Cerebellum (tissue), 4 donors: ENCODE measurements at places on chromosomes 2 and 18. TPM values are rescaled to one million over a fixed set of nuclear protein-coding genes. Genes with fewer than 3 reads are reported as not detected.
A peak's percentile ranks its signal among the peaks of the same experiment; 100 is the strongest.

DNA sequence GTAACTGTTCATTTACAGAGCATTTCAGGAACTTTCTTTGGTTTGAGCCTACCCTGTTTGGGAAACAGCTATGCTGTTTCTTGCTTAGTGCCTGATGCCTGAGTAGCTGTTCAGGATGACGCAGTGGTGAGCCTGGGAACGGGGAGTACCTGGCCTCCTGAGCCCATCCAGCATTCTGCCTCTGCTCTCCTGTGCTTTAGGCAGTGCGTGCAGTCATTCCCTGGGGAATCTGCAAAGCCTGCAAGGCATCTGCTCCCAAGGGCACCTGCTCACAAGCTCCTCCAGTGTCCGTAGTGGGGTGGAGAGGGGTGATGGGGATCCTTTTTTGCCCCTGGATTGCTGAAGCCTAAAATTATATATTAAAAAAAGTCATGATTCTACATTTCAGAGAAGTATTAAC is 68.8 kb downstream of the RAPGEF4 start:
- DNase-seq = no peak

DNA sequence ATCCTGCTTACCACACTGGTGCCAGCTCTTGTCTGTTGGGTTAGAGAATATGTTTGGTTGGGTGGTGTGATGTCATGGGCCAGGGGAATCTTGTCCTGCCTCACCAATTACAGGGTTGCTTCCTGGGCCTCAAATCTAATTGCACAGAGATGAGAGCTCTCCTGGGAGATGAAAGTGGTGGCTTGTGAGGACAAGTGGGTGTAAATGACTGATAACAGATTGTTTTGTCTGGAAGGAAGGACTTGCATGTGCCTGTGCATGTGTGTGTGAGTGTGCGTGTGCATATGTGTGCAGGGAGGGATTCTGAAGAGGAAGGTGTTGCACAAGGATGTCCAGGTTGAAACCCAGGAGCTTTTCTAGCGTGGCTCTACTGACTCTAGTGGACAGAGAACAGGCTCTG is 271.9 kb downstream of the LOXHD1 start:
- peak; percentile 28 for DNase-seq

DNA sequence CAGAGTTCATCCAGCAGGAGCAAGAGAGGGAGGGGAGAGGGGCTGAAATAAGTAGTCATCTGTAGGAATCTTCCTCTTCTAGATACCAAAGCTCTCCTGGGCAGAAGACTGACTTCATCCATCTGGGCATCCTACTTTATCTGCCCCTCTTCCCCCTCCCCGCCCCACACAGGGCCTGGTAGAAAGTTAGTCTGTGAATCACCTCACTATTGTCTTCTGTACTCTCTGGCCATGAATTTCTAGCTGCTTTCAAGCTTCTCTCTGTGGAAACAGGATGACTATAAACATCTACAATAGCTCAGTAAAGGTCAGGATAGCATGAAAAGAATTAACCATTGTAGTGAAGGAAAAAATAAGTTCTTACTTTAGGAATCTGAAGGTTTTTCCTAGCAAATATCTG is 47.7 kb upstream of the RNU4ATAC start:
- DNase-seq = no peak

The FBXO15 gene
- total RNA-seq = 9.3 TPM

DNA sequence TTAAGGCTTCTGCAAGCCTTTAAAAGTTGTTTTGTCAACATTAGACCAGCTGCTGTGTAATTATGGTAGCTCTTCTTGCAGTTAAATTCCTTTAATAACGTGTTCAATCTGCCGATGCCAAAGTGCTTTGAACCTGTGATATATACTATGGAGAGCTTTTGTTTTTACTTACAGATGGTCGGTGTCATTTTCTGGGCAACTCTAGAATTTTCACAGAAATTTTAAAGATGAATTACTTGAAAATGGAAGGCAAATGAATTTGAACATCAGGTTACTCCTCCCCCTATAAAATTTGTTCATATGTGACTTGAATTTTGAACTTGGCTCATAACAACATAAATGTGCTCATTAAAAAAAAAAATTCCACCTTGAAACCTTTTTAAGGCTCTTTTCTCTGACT is 23.0 kb downstream of the LYPD6 start:
- DNase-seq = no peak

The DNAH6 gene
- 9.5 TPM for total RNA-seq

The UGT1A8 gene
- total RNA-seq = not detected

- peak; percentile 26 for DNase-seq
Measured at GRCh38 chr2:172674034-172674967, 61.3 kb upstream of the RAPGEF4 start.

The ZNF385B gene
- 10.5 TPM for total RNA-seq

DNA sequence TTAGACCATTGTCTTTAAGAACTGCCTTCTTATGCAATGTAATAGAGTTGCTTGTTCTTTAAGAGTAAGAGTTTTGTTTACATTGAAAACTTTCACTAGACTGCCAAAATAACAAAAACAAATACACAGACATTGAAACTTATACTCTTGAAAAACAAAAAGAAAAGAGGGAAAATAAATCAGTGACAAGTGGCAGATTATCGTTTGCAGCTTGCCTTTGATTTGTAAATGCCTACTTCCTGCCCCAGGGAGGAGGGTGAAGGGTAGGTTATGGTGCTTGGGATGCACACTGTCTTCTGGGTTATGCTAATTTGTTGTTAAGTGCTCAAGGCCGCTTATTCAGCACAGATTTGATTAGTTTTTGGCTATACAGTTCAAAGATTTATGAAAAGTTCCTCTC is 198.7 kb downstream of the TGIF1 start:
- no peak for DNase-seq

DNA sequence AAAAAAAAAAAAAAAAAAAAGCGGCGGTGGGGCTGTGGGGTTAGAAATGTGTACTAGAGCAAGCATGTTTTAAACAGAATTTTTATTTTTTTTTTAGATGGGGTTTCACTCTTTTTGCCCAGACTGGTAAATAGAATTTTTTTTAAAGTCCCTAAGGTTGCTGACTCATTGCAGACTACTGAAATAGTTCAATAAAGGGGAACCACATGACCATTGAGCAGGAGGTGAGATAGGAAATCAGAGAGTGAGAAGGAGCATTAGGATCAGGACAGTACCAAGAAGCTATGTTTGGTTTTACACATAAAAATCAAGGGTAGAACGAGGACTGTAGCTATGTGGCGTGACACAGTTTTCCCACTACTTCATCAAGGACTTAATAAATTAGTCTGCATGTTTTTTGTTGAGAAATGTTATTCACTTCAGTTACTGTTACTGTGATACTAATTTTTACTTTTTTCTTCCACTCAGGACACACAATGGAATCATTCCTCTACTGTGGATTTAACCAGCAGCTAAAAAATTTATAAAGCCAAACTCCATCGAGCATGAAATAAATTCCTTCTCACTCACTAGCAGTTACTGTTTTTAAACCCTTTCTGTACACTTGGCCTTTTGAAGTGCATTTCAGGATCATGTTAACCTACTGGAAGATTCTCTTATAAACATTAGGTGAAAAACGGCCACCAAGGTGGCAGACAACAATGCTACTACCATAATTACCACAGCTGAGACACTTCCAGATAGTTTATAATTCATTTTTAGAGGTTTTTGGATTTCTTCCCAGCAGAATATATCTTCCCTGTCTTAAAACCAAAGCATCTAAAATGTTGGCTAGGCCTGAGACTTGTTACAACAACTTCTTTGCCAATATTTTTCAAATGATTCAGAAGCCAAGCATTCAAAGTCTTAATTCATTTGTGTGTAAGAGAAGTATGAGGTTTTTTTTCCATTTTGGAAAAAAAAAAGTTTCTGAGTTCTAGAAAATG is 33.2 kb downstream of the LAMA1 start:
- DNase-seq = no peak

- DNase-seq = no peak
Measured at GRCh38 chr2:175811971-175812370, 190.1 kb downstream of the LNPK start.

DNA sequence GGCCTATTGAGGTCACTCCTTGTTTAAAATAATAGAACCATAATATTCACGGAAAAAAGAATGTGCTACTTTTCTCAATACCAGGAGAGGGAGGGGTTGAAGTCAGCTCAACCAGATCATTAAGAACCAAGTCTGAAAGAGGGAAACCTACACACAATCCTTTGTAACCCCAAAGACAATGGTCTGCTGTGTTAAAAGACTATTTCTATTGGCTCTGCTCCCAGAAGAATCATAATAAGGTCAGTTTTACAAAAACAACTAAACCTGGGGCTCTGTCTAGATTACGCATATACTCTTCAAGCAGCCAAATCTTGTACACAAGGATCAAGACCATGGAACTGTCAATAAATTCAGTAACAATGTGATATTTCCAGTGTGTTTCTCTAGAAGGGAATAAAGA is 177.2 kb upstream of the CRIM1 start:
- no peak for DNase-seq

The WDR7 gene
- total RNA-seq = 87.1 TPM

GRCh38 chr2:80154231-80154915 is 150.2 kb downstream of the LRRTM1 start:
- no peak for DNase-seq

GRCh38 chr2:70726947-70727725 is 40.9 kb downstream of the ADD2 start:
- peak; percentile 32 for DNase-seq

DNA sequence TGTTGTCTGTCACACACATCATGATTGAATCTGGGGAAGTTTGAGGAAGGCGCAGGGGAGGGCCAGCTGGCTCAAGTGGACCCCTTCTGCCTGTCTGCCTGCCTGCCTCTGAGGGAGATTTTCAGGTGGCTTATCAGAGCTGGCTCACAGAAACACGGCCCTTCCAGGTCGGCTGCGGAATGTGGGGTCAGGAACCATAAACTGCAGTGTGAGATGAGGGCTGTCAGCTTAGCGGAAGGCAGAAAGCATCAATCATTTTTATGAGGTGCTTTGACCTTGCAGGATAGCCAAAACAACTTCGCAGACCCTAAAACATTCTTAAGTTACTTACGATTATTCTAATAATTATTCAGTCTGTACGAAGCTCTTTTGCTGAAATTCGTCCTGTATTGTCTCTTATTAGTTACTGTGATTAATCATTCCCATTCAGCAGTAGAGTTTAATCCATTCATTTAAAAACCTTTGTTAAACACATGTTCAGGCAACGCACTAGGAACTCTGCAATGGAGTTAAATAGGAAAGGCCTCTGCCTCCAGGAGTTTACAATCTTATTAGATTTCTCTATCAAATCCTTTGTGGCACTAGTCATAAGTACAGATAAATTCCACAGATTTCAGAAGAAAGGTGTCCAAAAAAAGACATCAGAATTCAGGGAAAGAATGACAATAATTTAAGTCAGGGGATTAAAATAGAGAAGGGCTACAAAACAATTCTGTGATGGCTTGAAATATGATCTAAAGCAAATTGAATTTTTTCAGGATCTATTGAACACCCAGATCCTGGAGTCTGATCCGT is 371.6 kb downstream of the HRH4 start:
- DNase-seq = peak; percentile 13

The SERPINB4 gene
- total RNA-seq = not detected

The TLX2 gene
- not detected for total RNA-seq

The D2HGDH gene
- total RNA-seq = 6.3 TPM

The KIAA2012 gene
- total RNA-seq = 1.00 TPM

DNA sequence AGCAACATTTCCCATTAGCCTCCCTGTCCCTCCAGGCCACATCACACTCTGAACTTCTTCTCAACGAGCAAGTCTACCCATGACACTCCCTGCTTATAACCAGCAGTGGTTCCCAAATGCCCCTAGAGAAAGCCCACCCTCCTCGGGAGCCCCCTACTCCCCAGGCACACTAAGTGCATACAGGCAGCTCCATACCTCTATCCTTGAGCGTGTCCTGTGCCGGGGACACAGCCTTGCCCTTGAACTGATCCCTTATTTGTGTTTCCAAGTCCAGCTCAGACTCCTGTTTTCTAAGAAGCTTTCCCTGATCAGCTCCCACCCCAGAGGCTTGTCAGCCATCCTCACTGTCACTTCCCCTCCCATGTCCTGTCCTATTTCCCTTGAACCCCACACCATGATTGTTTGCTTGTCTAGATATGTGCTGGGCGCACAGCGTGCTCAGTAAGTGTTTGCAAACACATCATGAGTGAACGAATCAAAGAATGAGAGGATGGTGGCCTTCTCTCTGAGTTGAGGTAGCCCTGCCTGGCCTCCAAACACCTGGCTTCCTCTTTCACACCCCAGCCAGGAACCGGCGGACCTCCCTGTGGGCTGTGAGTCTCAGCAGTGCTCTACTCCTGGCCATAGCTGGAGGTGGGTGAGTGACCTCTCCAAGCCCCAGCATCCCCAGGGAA is 2.1 kb downstream of the TEX51 start:
- DNase-seq = no peak

The CTAGE1 gene
- not detected for total RNA-seq

The CMPK2 gene
- 7.0 TPM for total RNA-seq

The FEV gene
- total RNA-seq = not detected

DNA sequence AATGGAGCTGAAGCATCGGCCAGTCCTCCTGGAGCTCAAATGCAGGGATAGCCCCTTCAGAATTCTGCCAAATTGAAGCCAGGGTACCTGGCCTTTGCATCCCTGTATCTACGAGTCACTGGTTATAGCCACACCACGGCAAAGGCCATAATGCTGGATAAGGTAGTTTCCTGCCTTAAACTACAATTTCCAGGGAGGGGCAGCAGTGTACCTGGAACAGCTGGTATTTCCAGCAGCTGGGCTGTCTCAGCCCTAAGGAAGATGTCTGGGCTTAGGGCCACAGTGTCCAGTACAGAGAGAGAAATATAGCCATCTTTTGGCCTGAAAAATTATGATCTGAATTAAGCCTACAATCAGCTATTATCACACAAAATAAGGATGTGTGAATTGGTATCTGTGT is 180.3 kb downstream of the GCA start:
- DNase-seq = no peak

The CREG2 gene
- 8.6 TPM for total RNA-seq

DNA sequence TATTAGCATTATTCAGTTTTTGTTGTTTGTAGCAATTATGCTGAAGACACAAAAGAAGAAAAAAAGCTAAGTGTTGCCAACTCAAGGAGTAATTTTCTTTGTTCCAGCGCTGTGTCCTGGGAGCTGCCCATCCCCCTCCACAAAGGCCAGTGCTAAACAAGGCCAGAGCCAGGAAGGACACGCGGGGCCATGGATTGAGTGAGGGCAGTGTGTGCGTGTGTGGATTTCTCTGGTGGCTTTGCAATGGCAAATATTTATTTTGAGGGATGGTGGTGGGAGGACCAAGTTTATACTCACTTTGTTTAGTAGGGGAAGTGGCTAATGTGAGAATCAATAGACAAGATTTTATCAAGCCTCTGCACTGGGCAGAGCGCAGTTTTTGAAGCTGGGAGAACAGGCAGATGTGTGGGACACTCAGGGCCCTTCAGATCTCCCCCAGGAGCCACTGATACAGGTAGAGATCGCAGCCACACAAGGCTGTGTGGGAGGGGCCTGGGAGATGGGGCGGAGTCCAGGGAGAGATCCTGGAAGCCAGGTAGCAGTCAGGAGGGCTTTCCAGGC is 11.4 kb downstream of the AGAP1 start:
- DNase-seq = no peak

GRCh38 chr2:164816046-164816445 is 25.6 kb downstream of the COBLL1 start:
- DNase-seq = no peak

GRCh38 chr18:54440292-54440691 is 82.6 kb downstream of the C18orf54 start:
- no peak for DNase-seq
